ENCODE measurements at places on chromosomes 2 and 18. TPM values are rescaled to one million over a fixed set of nuclear protein-coding genes. Genes with fewer than 3 reads are reported as not detected.

Gene RBM43
- polyA plus RNA-seq = 10.8 TPM

Gene ATAD2B
- 20.2 TPM for polyA plus RNA-seq

Gene BOLL
- polyA plus RNA-seq = not detected

Gene ANKRD23
- polyA plus RNA-seq = 4.5 TPM

Gene BMP10
- polyA plus RNA-seq = not detected

Gene GBX2
- 0.65 TPM for polyA plus RNA-seq

Gene SLC4A5
- polyA plus RNA-seq = 1.5 TPM

Gene TACR1
- polyA plus RNA-seq = 1.6 TPM

Gene TGFA
- 19.2 TPM for polyA plus RNA-seq

Gene IAH1
- polyA plus RNA-seq = 52.1 TPM

DNA sequence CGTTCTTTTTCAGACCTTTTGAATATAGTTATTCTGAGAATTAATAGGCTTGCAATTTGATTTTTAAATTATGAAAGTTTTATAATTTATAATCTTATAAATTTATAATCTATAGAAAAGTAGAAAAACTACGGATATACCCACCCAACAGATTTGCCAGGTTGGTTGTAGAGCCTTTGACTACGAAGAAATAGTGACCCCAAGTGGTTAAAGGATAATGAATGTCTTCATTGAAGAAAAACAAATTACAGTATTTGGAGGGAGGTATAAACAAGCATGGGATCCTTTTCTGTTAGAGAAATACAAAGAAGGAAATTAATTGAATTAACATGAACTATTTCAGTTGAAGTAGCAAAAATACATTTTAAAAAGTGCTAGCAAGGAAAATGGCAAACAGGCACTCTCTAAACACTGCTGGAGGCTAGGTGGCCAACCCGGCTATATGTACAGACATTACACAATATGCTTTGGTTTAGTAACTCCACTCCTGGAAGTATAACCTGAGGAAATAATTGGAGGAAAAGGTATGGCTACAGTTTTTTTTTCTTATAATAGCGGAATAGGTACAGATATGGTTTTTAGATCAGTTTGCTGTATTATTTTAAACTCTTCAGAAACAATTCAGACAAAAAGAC, 110.9 kb downstream of the MIB1 start:
- DNase-seq = no peak

DNA sequence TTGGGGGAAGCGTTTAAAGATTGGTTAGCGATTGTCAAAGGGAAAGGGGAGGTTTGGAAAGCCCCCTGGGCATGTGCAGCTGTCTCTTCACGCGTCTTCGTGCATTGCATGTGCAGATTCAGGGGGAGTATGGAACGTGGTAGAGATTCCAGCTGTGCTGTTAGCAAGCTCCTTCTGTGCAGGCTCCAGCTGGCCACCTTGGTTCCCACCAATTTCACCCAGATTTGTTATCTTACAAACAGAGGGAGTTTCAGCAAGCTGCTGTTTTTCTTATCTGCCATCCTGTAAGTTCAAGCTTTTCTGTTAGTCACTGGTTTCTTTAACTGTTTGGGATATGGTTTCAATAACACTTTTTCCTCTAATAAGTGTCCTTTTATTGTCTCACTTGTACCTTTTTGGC, 30.4 kb downstream of the FARP2 start:
- DNase-seq = no peak

DNA sequence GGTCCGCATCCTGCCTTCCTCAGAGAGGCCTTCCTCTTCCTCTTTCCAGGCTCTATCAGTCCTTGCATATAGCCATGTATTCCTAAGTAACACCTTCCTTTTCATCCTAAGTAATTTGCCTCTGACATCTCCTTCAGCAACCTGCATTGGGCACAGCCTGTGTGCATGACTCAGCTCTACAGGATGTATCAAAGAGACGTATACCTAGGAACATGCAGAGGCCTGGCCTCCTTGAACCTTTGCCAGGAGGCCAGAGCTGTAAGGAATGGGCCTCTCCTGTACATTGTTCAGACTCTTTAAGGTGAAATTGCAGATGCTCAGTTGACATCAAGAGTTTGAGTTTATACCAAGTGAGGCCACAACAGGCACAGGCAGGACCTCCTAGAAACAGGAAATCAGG, 76.0 kb upstream of the CELF4 start:
- DNase-seq = no peak

- DNase-seq = no peak
Observed at GRCh38 chr2:71759060-71759459, 305.7 kb downstream of the DYSF start.

GRCh38 chr2:187008111-187008510, 159.1 kb upstream of the ZSWIM2 start:
- DNase-seq = no peak

DNA sequence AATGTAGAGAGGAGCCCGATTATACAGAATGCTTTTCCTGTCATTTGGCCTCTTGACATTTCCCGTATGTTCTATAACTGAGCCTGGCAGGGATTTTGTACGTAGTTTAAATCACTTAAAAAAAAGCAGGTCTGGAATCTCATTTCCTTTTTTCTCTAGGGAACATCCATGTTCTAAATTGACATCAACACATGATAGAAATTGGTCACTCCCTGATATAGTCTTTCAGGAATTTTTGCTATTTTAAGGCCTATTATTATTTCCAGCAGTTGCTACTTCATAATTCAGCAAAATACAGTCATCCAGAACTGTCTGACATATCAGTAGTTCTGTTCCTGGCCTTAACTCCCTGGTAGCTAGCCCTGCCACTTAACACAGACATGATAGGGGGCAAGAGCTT, 565.7 kb upstream of the ZEB2 start:
- DNase-seq = no peak

DNA sequence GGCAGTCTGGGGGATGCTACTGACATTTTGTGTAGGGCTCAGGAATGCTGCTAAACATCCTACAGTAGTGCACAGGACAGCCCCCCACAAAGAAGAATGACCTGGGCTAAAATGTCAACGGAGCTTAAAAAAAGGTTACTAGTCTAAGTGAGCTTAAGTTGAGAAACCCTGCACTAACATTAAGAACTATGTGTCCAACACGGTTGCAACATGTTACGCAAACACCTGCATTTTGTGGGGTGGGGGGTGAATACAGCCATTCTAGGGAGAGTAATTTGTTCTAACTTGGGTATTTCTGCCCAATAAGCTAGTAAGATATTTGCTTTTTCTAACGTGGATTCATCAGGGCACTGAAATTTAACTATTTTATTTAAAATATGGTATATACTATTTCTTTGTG, 57.9 kb downstream of the SLC8A1 start:
- DNase-seq = no peak

DNA sequence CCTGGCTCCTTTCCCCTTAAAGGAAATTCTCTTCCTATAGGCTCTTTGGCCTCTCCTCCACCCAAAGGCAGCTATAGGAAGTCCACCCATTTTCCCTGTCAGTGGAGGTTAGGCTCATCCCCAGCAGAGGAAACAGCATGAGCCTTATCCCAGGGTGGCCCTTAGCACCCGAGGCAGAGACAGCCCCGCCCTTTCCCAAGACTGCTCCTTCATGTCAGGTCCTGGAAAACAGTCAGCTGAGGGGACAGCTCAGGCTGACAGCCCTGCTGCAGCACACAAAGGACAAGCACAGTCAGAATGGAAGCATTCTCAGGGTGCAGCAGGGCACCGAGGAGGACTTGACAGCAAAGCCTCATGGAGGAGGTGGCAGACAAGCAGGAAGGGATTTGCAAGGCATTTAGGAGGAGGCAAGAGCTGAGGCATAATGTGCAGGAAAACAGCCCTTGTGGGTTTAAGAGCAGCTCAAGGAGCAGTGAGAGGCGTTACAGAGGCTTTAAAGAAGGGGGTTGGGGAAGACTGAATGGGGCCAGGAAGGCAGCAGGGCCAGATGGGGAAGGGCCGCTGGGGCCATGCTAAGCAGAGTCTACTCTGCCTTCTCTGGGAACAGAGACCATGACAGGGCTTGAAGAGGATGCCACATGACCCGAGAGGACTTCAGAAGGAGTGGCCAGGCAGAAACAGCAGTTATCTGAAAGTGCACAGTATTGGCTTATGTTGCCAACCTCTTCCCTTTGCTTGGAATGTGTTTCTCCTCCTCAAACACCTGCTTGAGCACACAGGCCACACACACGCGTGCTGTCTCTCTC, 216.6 kb downstream of the SH3BP4 start:
- DNase-seq = no peak

- no peak for DNase-seq
Observed at GRCh38 chr18:51666763-51667191, 469.3 kb upstream of the MEX3C start.

GRCh38 chr2:170523506-170523905, 191.6 kb upstream of the SP5 start:
- DNase-seq = no peak

DNA sequence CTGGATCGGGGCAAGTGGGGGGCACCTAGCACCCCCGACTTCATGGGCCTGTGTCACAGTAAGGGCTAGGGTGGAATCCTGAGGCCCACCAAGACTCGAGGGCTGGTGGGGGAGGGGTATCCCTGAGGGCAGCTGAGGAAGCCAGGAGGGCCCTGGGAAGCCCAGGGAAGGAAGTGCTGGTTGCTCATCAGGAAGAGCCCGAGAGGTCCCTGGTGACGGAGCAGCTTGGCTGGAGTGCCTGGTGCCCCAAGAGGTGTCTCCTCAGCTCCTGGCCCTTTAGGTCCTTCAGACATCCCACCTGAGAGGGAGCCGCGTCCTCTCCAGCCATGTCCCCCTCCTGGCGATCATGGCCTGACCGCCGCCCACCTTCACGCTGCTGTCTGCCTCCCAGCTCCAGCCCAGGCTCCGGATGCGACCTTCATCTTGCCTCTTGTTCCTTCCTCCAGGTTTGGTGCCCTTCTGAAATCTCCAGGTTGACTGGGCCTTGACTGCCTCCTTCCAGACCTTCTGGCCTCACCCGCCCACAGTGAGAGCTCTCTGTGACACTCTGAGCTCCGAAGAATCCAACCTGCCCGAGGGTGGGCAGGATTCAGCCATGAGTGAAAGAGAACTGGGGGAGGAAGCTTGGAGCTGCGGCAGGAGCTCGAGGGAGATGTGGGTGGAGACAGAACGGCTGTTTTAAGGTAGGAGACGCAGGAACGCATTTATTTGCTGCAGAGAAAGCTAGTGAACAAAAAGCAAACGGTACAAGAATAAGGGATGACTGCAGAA, 42.7 kb upstream of the SEMA4C start:
- DNase-seq = no peak

GRCh38 chr2:99841749-99842148, 300.6 kb downstream of the AFF3 start:
- DNase-seq = no peak

- DNase-seq = no peak
Observed at GRCh38 chr2:64617631-64618151, 36.0 kb downstream of the SERTAD2 start.

DNA sequence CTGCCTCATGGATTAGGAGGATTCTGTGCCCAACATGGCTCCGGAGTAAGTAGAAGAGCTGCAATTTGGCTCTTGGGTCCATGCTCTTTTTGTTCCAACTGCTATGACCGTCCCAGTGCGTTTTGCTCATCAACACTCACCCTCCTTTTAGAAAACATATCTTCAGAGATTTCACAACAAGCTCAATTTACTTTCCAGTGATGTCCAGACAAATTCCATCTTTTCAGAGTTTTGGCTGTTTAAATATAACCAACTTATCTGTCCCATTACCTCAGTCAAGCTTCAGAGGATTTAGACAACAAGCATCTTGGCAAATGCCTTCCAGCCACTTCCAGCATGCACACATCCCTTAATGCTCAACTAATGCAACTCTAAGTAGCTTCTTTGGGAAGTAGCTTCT, 6.9 kb upstream of the SLC14A2 start:
- no peak for DNase-seq

- DNase-seq = peak; percentile 50
Observed at GRCh38 chr2:147082850-147083522, 761.8 kb upstream of the ACVR2A start.

- DNase-seq = no peak
Observed at GRCh38 chr18:62479574-62479973, 43.3 kb upstream of the ZCCHC2 start.

- DNase-seq = no peak
Observed at GRCh38 chr2:149312039-149312438, 18.3 kb upstream of the LYPD6 start.

GRCh38 chr18:47149457-47150028, 757 bp downstream of the HDHD2 start:
- DNase-seq = no peak

GRCh38 chr18:51098082-51098481, 68.1 kb downstream of the SMAD4 start:
- DNase-seq = no peak

GRCh38 chr18:26267357-26267930, 41.2 kb downstream of the TAF4B start:
- DNase-seq = no peak

GRCh38 chr2:240589850-240590525, 3.5 kb downstream of the CAPN10 start:
- no peak for DNase-seq

GRCh38 chr18:21255211-21255610, 13.2 kb downstream of the GREB1L start:
- DNase-seq = no peak

- DNase-seq = no peak
Observed at GRCh38 chr2:63851691-63852311, 10.1 kb downstream of the UGP2 start.

GRCh38 chr18:79573921-79574491, 105.6 kb upstream of the CTDP1 start:
- no peak for DNase-seq

GRCh38 chr2:178188466-178188865, 5.8 kb upstream of the OSBPL6 start:
- DNase-seq = no peak

DNA sequence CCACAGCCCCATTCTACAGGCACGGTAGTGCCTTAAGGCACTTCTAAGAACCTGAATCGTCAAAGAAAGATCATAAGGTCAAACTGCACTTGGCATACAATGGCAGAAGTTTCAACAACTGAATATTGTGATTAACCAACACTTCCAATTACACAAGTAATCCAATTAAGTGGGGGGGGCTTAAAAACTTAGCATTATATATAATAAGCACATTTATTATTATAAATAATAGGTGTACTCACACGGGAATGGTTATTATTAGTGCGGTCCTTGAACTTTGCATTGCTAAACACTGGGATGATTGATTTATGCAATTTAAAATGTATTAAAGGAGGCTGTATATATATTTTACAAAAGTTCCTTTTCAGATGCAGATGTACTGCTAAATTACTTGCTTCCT, 7.6 kb downstream of the APCDD1 start:
- DNase-seq = no peak

GRCh38 chr2:12577567-12578253, 139.0 kb upstream of the TRIB2 start:
- no peak for DNase-seq
